ENCODE measurements at places on chromosomes 3 and 15. TPM values are rescaled to one million over a fixed set of nuclear protein-coding genes. Genes with fewer than 3 reads are reported as not detected.
A peak's percentile ranks its signal among the peaks of the same experiment; 100 is the strongest.

The XPC gene
- 287 TPM for total RNA-seq

- H3K36me3 ChIP-seq = no peaks in the 10 kb centered on the region
- no peaks in the 10 kb centered on the region for H3K4me1 ChIP-seq
- DNase-seq = peak; percentile 60
- no peak overlapping the region for H3K27ac ChIP-seq
These were observed 71.5 kb upstream of the PLXNA1 start for GRCh38 chr3:126911162-126912026.

DNA sequence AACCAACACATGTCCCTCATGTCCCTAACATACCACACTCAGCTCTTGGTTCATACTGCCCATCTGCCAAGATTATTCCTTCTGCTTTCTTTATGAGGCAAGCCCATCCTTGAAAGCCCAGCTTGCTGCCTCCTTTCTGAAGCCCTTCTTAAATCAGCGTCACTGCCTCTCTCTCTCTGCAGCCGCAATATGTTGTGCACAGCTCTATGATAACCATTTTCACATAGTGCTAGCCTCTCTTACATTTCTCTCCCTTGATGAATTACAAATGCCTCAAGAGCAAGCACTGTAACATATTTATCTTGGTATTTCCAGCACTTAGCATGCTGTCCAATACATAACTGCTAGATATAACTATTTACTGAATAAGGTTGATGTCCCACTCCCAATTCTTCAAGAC is 86.5 kb downstream of the TNIK start:
- H3K27me3 ChIP-seq = no peaks in the 10 kb centered on the region
- no peaks in the 10 kb centered on the region for H3K36me3 ChIP-seq
- no peak overlapping the region for H3K27ac ChIP-seq

The EAF2 gene
- total RNA-seq = 26.0 TPM

The STAB1 gene
- 69.2 TPM for total RNA-seq

DNA sequence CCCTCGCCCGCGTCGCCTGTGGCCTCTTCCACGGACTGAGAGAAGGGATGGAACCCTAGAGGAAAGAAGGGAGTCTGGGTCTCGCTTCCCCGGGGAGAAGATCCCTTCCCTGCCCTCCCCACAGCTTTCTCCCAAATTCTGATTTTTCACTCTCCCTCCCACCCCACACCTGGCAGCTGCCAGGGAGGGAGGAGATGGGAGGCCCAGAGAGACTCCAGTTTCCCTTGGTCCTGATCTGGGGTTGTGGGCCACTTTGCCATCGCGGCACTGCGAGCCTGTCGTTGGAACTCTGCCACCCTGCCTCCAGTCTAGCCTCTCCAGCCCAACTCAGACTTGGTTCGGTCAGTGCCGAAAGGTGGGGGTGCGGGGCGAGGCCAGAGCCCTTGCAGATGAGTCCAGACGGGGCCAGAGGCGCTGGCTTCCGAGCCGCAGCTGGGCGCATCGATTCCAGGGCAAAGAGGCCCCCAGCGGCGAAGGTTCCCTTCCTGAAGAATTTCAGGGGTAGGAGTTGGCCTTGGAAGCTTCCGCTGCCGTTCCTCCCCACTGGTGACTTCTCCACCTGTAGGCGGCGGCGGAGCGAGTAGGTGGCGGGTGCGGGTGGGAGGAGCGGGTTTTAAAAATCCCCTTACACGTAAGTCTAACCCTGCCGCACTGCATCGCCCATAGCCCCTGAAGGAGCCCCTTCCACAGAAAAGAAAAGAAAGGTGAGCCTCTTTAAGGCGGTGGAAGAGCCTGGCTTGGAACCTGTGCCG is 5.2 kb downstream of the WNT5A start:
- peak overlapping the region; percentile 47 for H3K27ac ChIP-seq
- H3K36me3 ChIP-seq = no peaks in the 10 kb centered on the region
- H3K4me1 ChIP-seq = peaks cover 6% of the 10 kb centered on the region

DNA sequence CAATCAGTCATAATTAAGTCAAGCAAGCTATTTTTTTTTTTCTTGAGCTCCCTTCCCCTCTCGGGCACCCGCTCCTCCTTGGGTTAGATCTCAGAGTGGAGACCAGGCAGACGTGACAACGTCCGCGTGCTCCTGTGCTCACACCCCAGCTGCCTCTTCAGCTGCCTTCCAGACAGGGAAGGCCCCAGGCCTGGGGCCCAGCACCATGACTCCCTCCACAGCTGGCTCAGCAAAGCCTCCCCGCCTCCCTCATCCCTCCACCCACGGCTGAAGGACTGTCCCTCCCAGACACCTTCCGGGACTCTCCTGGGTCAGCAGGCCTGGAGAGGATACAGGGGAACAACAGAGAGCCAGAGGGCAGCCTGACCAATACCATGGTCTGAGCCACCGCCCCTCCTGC is 87.9 kb upstream of the LINGO1 start:
- H3K4me1 ChIP-seq = no peaks in the 10 kb centered on the region
- peaks cover 8% of the 10 kb centered on the region for H3K27me3 ChIP-seq
- no peak overlapping the region for H3K27ac ChIP-seq

The VGLL4 gene
- 67.3 TPM for total RNA-seq
